ENCODE measurements at places on chromosomes 12 and 14.

DNA sequence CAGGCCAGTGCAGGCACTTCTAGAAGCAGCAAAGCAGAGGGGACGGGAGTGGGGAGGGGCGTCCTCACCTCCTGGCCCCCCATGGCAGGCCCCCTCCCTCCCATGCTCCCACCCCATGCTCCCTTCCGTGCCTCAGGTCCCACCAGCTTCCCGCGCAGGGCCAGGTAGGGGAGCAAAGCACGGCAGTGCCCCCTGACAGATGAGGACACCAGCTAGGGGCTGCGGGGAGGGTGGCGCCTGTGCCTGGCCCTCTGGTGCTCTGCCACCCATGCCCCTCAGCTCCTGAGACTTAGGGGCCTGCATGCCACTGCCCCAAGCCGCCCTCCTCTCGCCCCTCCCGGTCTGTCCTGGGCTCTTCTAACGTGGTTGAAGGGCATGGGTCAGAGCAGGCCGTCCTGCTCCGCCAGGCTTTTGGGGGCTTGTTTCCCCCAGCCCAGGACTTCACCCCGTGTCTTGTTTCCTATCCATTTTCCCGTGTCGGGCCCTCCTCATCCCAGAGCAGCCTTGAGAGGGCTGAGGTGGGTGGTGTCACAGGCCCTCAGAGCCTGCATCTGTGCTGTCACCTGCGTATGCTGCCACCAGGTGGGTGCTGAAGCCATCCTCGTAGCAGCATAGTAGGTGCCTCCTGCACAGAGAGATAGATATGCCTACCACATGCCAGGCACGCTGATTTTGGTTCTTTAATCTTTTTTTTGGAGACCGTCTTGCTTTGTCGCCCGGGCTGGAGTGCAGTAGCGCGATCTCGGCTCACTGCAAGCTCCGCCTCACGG lies 10.2 kb downstream of the TRMT61A start:
- DNase-seq: no peak

DNA sequence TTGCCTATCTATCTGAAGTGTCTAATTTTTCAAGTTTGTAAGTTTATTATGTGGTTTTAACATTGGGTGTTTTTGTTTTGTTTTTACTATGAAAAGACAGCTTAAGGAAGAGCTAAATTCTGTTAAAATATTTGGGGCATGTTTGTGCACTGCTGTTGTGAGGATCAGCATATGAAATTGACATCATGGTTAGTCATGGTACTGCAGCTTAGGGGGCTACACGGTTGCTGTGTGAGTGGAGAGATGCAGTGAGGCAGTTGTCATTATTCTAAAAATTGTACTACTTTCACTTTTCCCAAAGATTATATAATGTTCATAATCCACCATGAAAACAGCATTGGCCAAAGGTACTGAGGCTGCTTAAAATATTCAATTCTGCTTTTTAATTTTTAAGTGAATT lies 49.0 kb downstream of the ZC3H14 start:
- no peak for DNase-seq

GRCh38 chr12:66152732-66153131 lies 17.1 kb downstream of the TMBIM4 start:
- DNase-seq: no peak

DNA sequence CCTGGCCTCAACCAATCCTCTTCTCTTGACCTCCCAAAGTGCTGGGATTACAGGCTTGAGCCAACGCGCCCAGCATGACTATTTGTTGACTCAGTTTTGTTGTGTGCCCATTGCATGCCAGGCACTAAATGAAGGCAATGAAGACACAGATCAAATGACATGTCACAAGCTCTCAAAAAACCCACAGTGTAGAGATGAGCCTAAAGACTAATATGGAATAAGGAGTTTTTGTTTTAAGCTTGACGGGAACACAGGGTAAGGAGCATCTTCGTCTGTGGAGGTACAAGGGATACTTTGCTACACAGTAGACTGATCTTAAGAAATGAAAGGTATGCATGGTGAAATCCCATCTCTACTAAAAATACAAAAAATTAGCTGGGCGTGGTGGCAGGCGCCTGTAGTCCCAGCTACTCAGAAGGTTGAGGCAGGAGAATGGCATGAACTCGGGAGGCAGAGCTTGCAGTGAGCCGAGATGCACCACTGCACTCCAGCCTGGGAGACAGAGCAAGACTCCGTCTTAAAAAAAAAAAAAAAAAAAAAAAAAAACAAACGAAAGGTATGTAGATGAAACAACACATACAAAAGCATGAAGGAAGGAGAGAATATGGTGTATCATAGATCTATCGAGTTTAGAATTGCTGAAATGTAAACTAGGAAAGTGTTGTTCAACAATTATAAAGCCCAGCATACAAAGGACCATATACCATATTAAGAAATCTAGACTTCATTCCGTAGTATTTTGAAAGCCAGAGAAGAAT lies 122.1 kb upstream of the PTPRB start:
- no peak for DNase-seq

GRCh38 chr12:53523131-53523530 lies 15.8 kb upstream of the NPFF start:
- DNase-seq: no peak

- DNase-seq: no peak
These were observed 598.8 kb downstream of the C12orf50 start for GRCh38 chr12:87430444-87430843.

- no peak for DNase-seq
These were observed 169.0 kb downstream of the NEDD1 start for GRCh38 chr12:97075934-97076630.

DNA sequence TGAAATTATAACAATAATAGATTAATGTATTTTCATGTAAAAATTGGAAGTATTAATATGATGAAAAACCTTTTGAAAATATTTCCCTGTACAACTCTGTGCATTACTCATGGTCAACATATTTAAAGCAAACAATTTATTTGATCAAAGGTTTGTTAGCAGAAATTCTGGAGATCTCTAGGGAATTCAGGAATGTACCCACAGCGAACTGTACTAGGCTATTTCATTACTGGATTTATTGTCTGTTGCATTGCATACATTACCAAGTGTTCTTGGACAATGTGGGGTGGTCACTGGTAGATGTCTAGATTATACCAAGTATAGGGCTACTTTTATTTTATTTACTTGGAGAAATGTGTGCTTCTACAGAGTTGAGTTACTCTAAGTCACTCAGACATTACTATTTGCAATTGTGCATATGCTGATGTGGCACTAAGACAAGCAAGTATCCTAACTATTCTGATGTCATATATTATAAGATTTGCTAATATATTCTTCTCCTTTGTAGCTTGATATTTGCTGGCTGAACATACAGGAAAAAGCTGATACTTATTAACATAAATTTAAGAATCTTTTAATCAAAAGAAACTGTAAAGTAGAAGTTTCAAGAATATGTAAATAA lies 323.3 kb downstream of the CCER1 start:
- no peak for DNase-seq

DNA sequence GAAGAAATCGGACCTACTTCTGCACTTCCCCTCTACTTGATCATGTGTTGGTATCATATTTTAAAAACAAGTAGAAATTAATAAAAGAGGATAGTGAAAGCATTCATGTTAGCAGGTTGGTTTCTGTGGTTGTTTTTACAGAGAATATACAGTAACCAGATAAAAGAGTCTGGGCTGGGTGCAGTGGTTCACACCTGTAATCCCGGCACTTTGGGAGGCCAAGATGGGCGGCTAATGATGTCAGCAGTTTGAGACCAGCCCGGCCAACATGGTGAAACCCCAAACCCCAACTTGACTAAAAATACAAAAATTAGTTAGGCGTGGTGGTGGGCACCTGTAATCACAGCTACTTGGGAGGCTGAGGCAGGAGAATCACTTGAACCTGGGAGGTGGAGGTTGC lies 55.9 kb downstream of the LRP6 start:
- DNase-seq: no peak

- DNase-seq: no peak
These were observed 4.9 kb downstream of the VAMP1 start for GRCh38 chr12:6465467-6466183.

DNA sequence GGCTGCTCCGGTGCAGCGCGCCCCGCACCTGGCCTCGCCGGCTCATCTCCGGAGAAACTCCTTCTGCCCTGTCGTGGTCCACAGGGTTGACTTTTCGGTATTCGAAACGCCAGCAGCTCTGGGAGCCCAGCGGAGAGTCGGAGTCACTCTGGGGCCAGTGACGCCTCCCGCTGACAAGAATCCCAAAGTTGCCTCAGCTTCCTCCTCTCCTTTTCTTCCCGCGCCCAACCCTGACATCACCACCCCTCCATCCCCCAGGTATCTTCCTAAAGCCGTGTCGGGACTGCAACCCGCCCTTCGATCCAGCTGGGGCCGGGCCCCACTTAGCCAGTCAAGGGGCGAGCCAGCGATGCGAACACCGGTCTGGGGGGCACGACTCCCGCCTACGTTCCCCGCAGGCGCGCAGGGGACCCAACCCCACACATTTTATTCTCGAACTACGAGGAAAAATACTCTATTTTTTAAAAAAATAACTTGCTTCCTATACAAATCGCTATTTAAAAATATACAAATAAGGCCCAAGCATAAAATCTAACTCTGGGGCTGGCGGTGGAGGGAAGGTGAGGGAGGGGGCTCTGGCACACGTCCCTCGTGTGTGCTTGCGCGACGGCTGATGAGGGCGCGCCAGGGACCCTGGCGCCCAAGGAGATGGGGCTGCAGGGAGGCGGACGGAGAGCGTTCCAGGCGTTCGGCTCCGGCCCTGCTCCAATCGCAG lies 2.1 kb downstream of the NKX2-8 start:
- no peak for DNase-seq

DNA sequence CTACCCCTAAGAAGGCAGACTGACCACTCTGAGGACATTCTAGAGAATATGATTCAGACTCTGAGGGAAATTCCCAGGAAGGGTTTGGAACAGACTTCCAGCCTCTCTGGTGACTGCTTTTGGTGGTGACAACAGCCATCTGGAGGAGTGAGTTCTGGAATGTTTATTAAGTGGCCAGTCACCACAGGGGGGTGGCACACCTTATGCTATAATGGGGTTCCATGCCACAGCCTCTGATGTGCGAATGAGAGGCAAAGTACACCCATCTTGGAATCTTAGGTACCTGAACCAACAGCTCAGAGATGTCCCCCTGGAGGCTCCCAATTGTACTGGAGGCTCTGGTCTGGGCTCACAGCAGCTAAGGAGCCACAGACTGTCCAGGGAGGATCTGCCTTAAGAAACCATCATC lies 9.5 kb upstream of the TINF2 start:
- DNase-seq: no peak

DNA sequence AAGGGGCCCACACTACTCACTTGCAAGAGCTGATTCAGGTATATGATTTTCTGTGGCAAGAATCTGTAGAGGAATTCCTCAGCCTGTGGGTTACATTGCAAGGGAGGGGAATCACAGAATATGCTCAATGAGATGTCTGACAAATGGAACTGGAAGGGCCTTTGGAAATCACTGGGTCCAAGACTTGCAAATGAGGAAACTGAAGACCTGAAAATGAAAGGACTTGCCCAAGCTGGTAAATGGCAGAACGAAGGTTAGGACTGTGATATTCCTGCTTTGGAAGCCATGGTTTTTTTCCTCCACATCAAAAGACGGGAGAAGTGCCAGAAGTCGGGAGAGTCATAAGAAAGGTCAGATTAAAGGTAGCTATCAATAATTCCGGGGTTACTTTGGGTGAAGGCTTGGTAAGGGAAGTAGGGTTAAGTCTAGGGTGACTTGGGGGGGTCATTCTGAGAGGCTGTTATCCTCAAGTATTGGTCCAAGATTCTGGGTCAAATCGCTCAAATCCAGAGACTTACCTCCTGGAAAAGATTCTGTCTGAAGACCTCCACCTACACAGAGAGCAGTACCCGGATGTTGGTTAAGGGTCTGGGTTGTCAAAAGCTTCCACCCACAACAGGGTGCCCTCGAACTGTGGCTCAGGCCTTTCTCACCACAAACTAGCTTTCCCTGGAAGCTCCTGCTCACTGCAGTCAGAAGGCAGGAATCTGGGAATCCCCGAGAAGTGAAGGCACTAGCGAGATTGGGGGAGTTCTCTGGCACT lies 539 bp downstream of the PSME2 start:
- DNase-seq: no peak

GRCh38 chr12:74598819-74599218 lies 61.2 kb downstream of the ATXN7L3B start:
- no peak for DNase-seq
